ENCODE measurements at places on chromosomes 5 and 9.

GRCh38 chr5:65014769-65015168, 246.0 kb downstream of the CWC27 start:
- no peak for DNase-seq

GRCh38 chr5:160385496-160385895, 14.4 kb downstream of the FAM200C start:
- DNase-seq: no peak

DNA sequence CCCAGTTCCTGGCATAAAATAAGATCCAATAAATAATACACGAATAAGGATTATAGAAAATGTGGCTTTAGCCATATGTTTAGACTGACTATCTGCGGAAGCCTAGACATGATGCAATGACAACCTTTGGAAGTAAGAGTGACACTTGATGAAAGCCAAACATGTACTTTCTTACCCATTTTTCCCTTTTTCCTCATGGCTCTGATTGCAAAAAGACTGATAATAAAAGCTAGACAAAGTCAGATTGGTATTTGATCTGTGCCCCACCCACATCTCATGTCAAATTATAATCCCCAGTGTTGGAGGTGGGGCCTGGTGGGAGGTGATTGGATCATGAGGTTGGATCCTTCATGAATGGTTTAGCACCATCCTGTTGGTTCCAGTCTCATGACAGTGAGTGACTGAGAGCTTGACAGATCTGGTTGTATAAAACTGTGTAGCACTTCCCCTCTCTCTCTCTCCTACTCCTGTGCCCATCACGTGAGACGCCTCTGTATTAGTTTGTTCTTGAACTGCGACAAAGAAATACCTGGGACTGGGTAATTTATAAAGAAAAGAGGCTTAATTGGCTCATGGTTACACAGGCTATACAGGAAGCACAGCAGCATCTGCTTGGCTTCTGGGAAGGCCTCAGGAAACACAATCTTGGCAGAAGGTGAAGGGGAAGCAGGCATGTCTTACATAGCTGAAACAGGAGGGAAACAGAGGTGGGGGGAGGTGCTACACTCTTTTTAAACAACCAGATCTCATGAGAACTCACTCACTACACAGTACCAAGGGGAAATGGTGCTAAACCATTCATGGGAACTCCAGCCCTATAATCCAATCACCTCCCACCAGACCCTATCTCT, 243.4 kb upstream of the PIK3R1 start:
- DNase-seq: no peak

GRCh38 chr5:175772747-175773533, 98.4 kb upstream of the CPLX2 start:
- no peak for DNase-seq

DNA sequence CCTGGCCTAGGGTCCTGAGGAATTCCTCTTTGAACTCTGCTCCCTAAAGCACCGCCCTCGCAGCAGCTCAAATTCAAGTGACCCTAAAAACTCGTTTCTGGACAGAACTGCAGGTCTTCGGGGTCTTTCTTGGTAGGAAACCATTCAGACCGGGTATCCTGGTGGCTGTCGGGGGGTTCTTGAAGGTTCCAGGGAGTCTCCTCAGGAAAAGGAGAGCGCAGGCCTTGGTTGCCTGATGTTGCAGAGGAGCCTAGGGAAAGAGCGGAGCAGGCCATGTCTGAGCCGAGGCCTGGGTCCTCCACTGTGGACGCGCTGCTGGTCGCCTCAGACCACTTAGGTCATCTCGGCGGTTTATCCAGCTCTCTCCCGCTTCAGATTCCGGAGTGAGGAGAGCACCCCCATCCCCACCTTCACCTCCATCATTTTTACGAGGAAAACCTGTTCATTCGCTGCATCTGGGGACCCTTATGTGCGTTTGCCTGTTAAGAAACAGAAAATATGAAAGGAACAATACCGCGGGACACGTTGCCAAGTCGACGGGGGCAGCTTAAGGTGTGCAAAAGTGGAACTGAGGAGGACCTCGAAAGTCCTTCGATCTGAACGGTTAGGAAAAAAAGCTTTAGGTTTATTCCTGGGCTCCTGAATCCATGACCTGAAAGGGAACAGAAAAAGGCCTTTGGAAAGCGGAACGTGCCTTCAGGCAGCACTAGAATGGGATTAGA, 299.4 kb downstream of the PARP8 start:
- no peak for DNase-seq

Data from activated naive CD8-positive, alpha-beta T cell treated with anti-CD3 and anti-CD28 coated beads, Interleukin-2, amount 50 U/mL, for 24 hours (primary cell).